Thyroid gland (tissue), 4 donors: ENCODE measurements at places on chromosomes 3 and 15.
A peak's percentile ranks its signal among the peaks of the same experiment; 100 is the strongest.

DNA sequence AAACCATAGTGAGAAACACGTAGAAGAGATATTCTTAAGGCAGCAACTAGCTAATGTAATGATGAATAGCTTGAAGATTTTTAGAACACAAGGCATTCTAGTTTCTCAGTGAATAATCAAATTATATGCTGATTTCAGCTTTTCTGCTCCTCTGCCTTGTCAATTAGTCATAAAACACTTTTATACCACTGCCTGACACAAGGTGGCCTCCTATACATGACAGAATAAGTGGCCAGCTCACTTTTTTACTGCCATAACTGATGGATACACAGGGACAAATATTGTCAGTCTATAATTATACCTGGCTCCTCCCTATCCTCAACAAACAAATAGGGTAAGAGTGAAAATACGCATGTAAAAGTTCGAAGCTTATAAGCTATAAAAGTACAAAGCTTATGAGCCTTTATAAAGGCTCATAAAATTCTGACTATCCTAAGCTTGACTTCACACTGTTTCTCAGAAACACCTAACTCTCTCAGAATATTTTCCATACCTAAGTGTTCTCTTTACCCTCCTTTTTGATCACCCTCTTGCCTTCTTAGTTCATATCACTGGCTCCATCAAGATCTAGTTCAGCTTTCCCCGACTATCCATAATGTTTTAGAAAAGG lies 81.6 kb downstream of the HERC1 start:
- H3K27ac ChIP-seq = no peak overlapping the region
- no peak overlapping the region for H3K4me3 ChIP-seq
- H3K4me1 ChIP-seq = no peaks in the 10 kb centered on the region
- peak; percentile 29 for DNase-seq
- no peaks in the 10 kb centered on the region for H3K27me3 ChIP-seq
- H3K36me3 ChIP-seq = peaks cover 11% of the 10 kb centered on the region

DNA sequence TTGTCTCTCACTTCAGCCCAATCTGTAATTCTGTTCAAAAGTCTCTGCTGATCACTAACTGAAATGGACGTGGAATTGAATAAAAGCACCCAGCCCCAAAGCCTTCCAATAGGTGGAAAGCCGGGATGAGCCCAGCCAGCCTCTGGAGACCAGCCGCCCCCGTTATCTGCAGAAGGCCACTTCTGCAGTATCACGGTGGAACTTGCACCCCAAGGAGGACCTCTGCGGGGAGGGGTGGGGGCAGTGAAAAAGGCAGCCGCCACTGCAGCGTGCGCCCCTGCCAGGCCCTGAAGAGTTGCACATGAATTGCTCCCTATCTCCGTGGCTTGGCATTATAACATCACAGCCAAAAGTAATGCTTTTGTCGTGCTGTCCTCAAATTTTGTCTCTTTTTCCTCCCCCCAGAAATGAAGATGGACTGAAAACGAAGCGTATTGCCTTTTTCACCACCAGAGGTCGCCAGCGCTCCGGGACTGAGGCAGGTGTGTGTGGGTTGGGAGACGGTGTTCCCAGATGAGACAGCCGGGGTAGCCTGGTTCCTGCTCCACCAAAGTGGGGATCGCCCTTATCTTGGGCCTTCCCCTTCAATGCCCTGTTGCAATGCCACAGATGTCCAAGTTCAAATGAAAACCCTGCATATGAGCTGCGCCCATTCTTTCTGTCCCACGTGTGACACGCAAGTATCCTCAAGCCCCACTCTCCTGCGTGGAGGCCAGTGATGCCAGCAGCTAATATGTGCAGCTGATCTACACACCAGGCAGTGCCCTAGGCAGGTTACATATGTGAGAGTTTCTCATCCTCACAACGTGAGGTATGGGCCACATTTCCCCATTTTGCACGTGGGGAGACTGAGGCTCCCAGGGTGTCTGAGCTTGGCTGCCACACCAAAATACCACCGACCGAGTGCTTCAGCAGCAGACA lies 96.0 kb downstream of the LRRK1 start:
- H3K4me3 ChIP-seq = no peak overlapping the region
- no peaks in the 10 kb centered on the region for H3K27me3 ChIP-seq
- peak; percentile 78 for DNase-seq

DNA sequence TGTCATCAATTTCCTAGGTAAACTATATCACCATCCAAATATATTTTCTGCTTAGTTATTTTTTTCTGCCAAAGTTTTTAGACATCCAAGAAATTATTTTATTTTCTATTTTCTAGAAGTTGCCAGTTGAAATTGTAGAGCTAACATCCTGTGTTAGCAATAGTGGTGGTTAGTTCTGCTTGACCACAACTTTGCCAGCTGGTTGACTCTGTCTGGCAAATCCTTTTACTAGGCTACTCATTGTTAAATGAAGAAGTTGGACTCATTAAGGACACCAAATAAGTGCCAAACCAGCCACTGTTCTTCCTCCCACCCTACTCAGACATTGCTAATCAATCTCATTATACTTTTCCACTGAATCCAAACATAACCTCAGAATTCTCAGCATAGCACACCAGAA lies 15.4 kb upstream of the CRBN start:
- H3K4me3 ChIP-seq = no peak overlapping the region
- DNase-seq = no peak
- H3K4me1 ChIP-seq = no peaks in the 10 kb centered on the region
- no peak overlapping the region for H3K27ac ChIP-seq
- H3K36me3 ChIP-seq = no peaks in the 10 kb centered on the region

DNA sequence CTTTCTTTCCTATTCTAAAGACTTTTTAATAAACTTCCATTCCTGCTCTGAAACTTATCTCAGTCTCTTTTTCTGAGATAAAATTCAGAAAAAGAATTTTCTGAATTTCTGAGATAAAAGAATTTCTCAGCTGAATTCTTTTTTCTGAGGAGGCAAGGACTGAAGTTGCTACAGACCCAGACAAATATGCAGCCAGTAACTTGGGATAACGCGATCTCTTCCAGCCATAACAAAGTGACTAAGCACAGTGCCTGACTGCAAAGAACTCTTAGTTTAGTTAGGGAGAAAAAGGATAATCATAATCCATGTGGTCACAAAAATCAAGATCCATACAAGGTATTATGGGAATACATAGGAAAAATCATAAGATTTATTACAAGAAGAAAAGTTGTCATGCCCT lies 222.0 kb upstream of the GAP43 start:
- no peak overlapping the region for H3K27ac ChIP-seq
- H3K27me3 ChIP-seq = no peaks in the 10 kb centered on the region
- no peaks in the 10 kb centered on the region for H3K36me3 ChIP-seq
- no peak overlapping the region for H3K4me3 ChIP-seq

DNA sequence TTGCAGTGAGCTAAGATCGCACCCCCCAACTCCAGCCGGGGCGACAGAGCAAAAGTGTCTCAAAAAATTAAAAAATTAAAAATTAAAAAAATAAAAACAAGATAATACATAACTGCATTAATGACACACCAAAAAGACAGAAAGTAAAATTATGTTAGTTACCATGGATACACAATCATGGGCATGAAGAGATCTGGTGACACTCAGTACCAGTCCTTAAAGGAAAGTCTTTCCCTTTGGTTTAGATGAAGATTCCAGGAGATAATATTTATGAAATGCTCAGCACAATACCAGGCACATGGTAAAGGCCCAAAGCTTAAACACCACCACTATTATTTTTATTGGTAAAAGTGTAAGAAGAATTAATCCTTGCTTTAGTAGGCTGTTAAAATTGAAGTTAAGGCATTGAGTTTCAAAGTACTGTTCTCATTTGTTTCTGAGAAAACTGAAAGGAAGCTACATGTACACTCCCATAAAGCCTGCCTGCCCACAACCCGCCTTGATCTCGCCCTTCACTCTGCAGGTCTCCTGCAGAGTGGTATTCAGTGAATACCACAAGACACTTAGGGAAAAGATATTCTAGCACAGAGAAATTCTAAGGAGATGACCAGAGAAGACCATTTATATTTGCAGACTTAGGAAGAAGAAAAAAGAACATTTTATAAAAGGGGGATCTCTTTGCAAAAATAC lies 52.3 kb downstream of the SUCLG2 start:
- no peak for DNase-seq
- no peaks in the 10 kb centered on the region for H3K27me3 ChIP-seq
- H3K36me3 ChIP-seq = no peaks in the 10 kb centered on the region
- no peaks in the 10 kb centered on the region for H3K4me1 ChIP-seq
- H3K4me3 ChIP-seq = no peak overlapping the region
- no peak overlapping the region for H3K27ac ChIP-seq

GRCh38 chr15:101795455-101795854 lies 7.9 kb upstream of the OR4F6 start:
- no peak overlapping the region for H3K4me3 ChIP-seq
- H3K4me1 ChIP-seq = no peaks in the 10 kb centered on the region
- DNase-seq = no peak
- H3K27ac ChIP-seq = no peak overlapping the region
- H3K36me3 ChIP-seq = no peaks in the 10 kb centered on the region

- peaks cover 10% of the 10 kb centered on the region for H3K4me1 ChIP-seq
- no peaks in the 10 kb centered on the region for H3K36me3 ChIP-seq
- no peak overlapping the region for H3K4me3 ChIP-seq
- H3K27me3 ChIP-seq = no peaks in the 10 kb centered on the region
These were observed 80.6 kb downstream of the MYO9A start for GRCh38 chr15:72037321-72037720.

DNA sequence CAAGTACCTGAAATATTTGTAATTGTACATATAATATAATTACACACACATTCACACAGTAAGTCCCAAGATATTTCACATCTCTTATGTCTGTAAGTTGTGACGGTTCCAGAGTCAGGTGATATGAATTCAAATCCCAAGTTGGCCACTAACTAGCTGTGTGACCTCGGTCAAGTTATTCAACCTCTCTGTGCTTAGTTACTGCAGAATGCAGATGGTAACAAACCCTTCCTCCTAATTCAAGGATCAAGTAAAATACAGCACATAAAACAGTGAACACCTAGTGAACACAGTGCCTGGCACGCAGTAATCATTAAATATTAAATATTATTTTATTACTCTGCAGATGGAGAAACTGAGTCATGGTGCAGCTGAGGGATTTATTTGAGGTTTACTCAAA lies 6.9 kb downstream of the PRICKLE2 start:
- no peak overlapping the region for H3K27ac ChIP-seq
- H3K27me3 ChIP-seq = no peaks in the 10 kb centered on the region
- H3K4me1 ChIP-seq = peaks cover 80% of the 10 kb centered on the region
- no peak overlapping the region for H3K4me3 ChIP-seq

DNA sequence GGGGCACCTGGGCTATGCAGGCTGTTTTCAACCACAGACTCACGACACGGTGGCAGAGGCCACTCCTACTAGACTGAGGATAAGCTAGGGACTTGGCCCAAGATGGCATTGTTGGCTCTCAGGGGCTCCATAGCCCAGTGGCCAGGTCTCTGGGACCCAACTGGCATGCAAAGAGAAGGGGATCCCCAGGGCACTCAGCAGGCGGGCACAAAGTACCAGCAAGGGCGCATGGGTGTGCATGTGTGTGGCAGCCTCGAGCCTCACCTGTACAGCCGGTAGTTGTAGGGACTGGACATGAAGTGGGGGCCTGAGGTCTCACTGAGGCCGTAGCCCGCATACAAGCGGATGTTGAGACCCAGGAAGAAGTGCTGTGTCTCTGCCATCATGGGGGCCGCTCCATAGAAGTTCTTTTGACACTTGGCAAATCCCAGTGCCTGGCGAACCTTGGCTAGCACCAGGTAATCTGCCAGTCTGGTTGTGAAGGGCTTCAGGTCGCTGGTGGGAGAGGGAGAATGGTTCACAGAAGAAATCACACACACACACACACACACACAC lies 30.2 kb downstream of the IDH3A start:
- H3K4me1 ChIP-seq = no peaks in the 10 kb centered on the region
- H3K4me3 ChIP-seq = no peak overlapping the region
- H3K27me3 ChIP-seq = no peaks in the 10 kb centered on the region
- H3K36me3 ChIP-seq = no peaks in the 10 kb centered on the region
- H3K27ac ChIP-seq = no peak overlapping the region

DNA sequence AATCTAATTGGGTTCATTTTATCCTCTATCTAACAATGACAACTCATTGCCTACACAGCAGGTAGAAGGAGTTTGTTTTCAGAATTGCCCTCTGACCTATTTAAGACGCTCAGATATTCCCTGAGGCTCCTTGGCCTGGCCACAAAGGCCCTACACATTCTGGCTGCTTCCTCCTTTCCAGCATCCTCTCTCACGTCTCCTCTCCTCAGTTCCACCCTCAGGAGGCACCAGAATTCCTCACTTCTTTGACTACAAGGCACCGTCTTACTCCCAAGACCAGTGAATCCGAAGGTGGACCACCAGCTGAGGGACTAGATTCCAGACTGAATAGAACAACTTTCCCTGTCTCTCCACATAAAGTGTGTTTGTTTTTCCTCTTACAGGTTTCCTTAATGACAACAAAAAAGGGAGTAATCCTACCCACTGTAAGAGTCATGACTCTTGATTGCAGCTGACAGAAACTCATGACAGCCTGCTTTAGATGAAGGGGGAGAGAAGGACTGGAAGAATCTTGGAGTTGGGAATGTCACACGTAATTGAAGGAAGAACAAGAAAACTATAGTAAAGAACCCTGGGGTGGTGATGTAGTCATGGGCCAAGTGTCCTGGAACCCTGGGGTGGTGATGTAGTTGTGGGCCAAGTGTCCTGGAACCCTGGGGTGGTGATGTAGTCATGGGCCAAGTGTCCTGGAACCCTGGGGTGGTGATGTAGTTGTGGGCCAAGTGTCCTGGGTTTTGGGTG lies 22.0 kb upstream of the MUC20 start:
- H3K27ac ChIP-seq = no peak overlapping the region
- no peak for DNase-seq
- no peaks in the 10 kb centered on the region for H3K27me3 ChIP-seq
- H3K36me3 ChIP-seq = no peaks in the 10 kb centered on the region

- no peaks in the 10 kb centered on the region for H3K27me3 ChIP-seq
- no peak overlapping the region for H3K27ac ChIP-seq
- DNase-seq = no peak
- no peaks in the 10 kb centered on the region for H3K36me3 ChIP-seq
These were observed 29.1 kb upstream of the LYZL4 start for GRCh38 chr3:42439261-42440115.

DNA sequence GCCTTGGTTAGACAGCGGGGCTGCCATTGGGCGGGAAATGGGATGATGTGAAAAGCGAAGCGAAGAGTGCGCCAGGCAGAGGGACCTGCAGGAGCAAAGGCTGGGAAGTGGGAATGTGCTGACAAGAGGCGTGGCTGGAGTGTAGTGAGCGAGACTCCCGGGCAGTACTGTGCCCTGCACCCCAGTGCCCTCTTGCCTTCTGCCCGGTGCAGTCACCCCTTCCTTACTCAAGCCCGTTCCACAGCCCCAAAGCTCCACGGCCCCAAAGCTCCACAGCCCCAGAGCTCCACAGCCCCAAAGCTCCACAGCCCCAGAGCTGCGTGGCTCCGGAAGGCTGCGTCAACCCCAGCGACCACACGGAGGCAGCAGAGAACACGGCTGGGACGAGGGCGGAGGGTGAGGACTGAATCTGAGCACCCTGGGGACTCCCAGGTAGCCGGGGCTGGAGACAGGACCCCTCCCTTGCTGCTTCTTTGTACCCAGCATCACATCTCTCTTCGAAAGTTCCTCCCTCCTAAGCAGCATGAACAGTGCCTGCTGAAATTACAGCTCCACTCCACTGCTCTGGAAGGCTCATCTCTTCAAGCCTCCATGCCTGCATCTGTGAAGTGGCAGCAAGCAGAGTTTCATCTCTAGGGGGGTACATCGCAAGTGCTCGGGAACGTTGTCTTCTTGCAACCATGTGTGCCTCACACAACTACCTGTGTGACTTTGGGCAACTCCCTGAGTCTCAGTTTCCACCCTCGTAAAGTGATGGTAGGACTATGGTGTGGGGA lies 108.9 kb downstream of the FBLN2 start:
- no peaks in the 10 kb centered on the region for H3K27me3 ChIP-seq
- DNase-seq = peak; percentile 52
- H3K36me3 ChIP-seq = no peaks in the 10 kb centered on the region
- H3K4me3 ChIP-seq = no peak overlapping the region
- H3K27ac ChIP-seq = no peak overlapping the region
- H3K4me1 ChIP-seq = peaks cover 7% of the 10 kb centered on the region
